MCF 10A (cell line): ENCODE measurements at places on chromosomes 16 and 17.

DNA sequence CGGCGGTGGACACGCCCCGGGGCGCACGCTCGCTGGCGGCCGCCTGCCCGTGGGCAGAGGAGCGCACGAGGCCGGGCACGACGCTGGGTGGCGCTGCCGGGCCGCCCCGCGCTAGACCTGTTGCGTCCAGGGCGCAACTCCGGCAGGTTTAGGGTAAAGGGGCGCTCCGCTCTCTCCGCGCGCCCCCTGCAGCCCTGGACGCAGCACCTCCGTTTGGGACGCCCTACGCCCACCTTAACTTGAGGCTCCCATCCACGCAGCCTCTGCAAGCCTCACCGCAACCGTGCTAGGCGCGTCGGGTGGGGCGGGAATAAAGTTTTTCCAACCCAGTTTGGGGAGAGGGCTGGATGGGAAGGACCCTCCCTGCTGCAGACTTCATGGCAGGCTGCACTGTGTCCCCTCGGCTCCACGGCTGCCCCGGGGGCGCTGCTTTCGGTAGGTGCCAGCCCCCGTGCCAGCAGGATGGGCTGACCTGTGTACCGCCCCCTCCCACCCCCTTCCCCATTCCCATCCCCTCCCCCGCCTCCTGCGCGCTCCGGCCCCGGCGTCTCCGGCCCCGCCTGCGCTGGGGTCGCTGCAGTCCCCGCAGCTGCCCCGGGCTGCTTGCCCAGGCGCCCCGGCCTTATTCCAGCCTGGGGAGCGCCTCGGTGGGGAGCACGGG, at the start of gene SYT17:
TSS of gene SYT17 (plus strand) at position 531 of the 661 bp plus-strand sequence. CDS start 407 bp downstream, outside the sequence.
- peak; percentile 59 for DNase-seq

DNA sequence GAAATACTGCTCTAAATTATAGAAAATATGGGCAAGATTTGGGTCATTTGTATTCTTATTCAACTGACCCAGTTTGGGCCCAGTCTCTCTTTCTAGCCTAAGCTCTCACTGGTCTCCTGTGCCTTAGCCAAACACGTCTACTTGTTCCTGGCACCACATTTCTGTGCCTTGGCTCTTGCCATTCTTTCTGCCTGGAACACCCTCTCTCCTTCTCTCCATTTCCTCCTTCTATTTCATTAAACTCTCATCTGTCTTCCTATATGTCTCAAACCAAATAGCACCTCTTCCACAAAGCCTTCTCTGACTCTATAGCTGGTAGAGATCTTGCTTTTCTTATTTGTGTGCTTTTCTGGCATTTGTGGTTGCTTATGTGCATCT, 37.7 kb upstream of the NUFIP2 start:
- no peak for DNase-seq

DNA sequence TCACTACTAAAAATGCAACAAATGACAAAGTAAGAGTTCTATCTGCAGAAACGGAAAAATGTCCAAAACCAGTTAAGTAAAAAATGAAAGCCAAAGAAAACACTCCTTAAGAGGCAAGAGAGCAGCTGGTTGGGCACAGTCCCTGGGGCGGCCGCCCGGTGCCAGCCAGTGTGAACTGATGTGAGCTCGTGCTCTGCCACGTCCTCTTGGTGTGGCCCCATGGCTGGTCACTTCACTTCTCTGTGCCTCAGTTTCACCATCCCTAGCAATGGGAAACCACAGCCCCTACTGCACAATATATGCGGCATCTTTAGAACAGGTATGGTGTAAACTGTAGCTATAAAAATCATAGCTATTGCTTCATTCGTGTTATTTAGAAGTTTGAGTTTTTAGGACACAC, 21.2 kb downstream of the USP36 start:
- DNase-seq = no peak

DNA sequence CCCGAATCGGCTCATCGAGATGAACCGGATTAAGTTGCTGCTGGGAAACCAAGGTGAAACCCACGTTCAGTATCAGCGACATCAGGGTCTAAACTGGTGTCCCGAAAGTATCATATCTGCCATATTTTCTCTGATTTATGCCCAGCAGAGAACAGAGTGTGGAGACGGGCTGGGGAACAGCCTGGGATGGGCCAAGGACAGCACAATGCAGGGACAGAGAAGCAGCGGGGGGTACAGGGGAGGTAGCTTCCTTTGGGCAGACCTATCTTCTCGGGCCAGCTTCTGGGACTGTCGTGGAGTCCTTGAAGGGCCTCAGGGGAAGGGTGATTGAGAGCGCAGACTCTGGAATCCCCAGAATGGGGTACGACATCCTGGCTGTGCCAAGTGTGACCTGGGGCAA, 17.5 kb upstream of the MLKL start:
- DNase-seq = no peak

GRCh38 chr17:76643553-76644148, at the start of gene ST6GALNAC1:
Gene ST6GALNAC1, minus strand, starts transcription at chr17:76643757. Its CDS starts 119 bp downstream, at chr17:76643638.
- no peak for DNase-seq
